ENCODE measurements at places on chromosomes 7 and 10. TPM values are rescaled to one million over a fixed set of nuclear protein-coding genes. Genes with fewer than 3 reads are reported as not detected.

DNA sequence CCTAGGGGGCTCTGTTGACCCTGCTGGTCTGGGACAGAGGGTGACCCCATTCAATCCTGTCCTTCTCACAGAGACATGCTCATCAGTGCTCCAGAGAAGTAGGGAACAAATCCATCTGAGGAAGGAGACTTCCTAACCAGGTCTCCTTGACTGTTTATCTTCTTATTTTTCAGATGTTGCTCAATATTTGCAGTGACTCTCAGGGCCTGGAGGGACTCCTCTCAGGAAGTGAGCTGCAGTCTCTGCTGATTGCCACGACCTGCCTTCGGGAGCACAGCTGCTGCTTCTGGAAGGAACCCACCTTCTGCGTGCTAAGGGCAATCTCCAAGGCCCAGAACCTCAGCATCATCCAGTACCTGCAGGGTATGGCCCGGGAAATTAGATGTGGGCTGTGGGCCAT, 41.0 kb downstream of the WDFY4 start:
- no peak for DNase-seq

C10orf62 gene
- not detected for total RNA-seq

DNA sequence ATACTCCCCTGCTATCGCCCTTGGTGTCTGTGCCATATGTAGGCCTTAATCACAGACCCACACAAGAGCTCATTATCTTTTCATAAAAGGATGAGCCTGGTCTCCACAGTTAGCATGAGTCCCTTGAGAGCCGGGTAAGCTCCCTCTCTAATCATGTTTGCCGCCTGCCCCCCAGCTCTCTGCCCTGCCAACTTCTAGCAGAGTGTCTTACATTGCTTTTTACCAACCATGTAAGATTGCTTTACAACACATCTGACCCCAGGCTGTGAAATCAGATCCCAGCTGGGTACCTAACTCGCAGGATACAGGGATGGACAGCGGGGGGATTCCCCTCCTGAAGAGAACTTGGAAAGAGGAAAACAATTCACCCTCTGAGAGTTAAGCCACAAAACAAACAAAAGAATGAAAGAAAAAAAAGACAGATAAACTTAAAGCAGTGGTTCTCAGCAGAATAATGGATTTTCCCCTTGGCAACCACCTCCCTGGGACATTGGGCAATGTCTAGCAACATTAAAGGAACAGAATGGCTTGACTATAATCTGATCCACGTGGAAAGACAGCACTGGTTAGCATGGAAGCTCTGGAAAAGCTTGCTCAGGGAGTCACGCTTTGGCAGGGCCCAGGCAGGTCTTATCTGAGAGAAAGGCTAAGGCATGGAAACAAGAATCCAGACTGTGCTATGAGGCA, 39.4 kb upstream of the ATOH7 start:
- DNase-seq: no peak

- no peak for DNase-seq
Observed at GRCh38 chr7:131581241-131582051, 25.0 kb upstream of the PODXL start.

DNA sequence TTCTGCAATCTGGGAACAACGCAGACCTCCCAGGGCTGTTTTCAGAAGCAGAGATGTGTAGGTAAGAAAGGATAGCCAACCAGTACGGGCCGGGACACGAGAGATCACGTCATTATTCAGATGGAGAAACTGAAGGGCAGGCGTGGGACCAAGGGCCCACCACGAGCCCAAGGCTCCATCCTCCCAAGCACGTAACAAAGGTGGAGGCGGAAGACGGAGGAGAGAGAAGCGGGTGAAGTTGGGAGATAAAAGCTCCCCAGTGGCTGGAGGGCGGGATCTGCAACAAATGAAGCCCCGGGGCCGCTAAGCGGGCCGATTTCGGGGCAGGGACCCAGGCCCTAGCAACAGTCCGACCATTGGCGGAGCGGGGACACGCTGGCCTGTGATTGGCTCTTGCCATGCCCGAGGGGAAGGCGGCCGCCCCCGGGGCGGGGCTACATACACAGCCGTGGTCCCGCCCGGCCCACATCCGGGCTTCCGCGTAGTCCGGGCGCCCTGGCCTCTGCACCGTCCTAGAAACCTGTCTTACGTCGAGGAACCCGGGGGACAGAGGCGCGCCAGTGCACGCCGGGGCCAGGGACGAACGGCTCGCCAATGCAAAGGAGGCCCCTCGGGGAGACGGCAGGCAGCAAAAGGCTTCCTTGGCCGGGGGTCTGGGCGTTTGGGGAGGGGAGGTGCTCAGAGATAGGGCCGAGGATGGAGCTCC, 15.5 kb downstream of the HSPB1 start:
- peak; percentile 95 for DNase-seq

DNA sequence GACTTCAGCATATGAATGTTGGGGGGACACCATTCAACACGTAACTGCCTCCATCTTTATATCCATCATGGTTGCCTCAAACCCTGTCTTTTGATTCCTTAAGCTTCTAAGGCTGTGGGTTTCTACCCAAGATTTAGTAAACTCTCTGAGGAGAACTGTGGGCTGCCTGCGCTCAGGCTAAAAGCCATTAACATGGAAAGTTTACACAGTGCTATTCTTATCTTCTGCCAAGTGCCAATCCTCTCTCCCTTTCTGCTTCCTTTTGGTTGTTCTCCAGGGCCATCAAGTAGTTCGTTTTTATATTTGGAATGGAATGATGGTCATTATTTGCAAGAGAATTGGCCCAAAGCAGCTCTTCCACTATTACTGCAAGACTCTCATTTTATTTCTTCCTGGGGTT, 97.3 kb upstream of the KLF14 start:
- DNase-seq: no peak

DNA sequence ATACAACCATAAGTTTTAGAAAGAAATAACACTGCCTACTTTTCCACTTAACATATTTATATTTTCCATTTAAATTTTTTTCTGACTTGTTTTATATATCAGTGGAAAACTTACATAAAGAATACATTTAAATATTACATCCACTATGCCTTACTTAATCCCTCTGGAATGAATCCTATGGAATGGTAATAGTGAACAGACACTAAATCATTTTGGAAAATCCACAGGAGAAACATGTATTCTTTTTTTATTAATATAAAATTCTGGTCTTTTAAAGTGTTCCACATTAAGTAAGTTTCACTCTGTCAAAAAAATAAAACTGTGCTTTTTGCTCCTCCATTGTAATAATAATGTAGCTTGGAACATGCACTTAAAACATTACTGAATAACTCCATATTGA, 236.8 kb upstream of the LRRN3 start:
- no peak for DNase-seq

ACHE gene
- total RNA-seq: under 0.01 TPM

DNA sequence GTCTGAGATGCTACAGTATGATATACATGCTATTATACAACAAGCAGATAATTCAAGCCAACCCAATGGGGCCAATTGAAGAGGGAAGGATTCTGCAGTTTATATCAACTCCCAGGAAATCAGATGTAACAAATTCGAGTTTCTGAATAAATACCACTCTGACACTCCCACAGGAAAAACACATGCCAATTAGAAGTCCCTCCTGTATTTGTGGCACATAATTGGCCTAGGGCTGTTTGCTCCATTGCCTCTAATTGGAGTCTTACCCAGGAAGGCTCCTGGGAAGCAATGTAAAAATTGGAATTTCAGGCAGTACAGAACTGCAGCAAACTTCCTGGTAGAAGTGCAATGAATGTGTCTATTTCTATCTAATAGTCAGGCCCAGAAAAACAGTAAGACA, 4.7 kb downstream of the PPA1 start:
- no peak for DNase-seq

MACC1 gene
- 0.26 TPM for total RNA-seq

- DNase-seq: no peak
Observed at GRCh38 chr7:154914308-154914995, 88.5 kb downstream of the PAXIP1 start.

GRCh38 chr7:126608339-126608776, 644.4 kb downstream of the GRM8 start:
- no peak for DNase-seq

SPACDR gene
- under 0.01 TPM for total RNA-seq

Measured in fibroblast of lung (primary cell).